ENCODE measurements at places on chromosomes 3 and 15.

DNA sequence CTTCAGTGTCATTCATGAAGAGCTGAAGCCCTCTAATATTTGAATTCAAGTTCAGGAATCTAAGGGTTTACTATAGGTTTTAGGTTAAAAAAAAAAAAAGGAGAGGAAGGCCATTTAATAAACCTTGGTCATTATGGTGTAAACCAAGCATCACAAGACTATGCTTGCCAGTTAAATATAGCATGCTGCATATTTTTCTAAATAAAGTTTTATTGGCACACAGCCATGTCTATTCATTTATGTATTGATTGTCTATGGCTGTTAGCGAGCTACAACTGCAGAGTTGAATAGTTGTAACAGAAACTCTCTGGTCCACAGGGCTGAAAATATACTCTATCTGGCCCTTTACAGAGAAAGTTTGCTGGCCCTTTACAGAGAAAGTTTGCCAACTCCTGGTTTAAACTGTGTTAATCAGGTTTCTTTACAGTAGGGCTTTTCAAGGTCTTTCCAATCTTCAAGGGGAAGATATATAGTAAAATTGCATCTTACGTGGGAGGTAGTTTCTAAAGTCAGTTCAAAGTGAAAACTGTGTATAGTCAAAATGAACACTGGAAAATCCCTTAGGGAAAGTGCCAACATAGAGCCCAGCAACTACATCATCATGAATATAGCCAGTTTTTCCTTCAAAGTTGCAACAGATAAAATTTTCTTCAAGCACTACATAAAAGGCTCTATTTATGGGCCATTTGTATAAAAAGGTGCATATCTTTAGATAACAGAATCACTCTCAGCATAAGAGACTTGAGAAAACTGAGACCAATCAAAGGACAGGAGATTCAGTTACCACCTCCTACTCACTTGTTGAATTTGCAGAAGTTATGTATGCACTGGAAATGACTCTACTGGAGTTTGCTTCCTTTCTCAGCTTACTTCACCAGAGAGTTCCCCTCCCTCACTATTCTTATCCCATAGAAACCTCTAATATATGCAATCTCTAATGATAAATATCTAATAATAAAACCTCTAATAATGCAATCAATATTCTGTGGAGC lies 49.7 kb upstream of the FRMD4B start:
- peak; percentile 45 for DNase-seq

DNA sequence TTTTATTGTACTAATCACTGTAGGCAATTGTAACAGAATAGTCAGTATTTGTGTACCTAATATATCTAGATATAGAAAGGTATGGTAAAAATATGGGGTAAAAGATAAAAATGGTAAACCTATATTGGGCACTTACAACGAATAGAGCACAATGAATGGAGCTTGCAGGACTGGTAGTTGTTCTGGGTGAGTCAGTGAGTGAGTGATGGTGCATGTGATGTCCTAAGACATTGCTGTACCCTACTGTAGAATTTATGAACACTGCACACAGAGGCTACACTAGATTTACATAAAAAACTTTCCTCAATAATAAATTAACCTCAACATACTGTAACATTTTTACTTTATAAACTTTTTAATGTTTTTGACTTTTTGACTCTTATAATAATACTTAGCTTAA lies 274.3 kb upstream of the PPP2R3A start:
- DNase-seq: no peak

- no peak for DNase-seq
Observed at GRCh38 chr15:60972301-60972700, 256.8 kb downstream of the RORA start.

- no peak for DNase-seq
Observed at GRCh38 chr3:101848326-101848725, 988 bp upstream of the NFKBIZ start.

GRCh38 chr15:99135194-99135593 lies 30.3 kb downstream of the SYNM start:
- DNase-seq: peak; percentile 50

- DNase-seq: no peak
Observed at GRCh38 chr3:54832876-54833275, 95.0 kb downstream of the LRTM1 start.
